Naive thymus-derived CD4-positive, alpha-beta T cell (primary cell): ENCODE measurements at places on chromosomes 2 and 18. TPM values are rescaled to one million over a fixed set of nuclear protein-coding genes. Genes with fewer than 3 reads are reported as not detected.

Gene MYCN
- not detected for polyA plus RNA-seq

Gene UPP2
- polyA plus RNA-seq: not detected

Gene CRYGC
- not detected for polyA plus RNA-seq

Gene COL4A4
- polyA plus RNA-seq: 0.08 TPM

Gene GPN1
- 73.6 TPM for polyA plus RNA-seq

Gene REEP1
- polyA plus RNA-seq: 0.41 TPM

Gene SCRN3
- 14.0 TPM for polyA plus RNA-seq

Gene SERPINB7
- polyA plus RNA-seq: not detected

Gene FSHR
- not detected for polyA plus RNA-seq

Gene TMEM169
- polyA plus RNA-seq: 4.3 TPM

Gene TWIST2
- polyA plus RNA-seq: not detected

Gene GAL3ST2
- polyA plus RNA-seq: not detected

DNA sequence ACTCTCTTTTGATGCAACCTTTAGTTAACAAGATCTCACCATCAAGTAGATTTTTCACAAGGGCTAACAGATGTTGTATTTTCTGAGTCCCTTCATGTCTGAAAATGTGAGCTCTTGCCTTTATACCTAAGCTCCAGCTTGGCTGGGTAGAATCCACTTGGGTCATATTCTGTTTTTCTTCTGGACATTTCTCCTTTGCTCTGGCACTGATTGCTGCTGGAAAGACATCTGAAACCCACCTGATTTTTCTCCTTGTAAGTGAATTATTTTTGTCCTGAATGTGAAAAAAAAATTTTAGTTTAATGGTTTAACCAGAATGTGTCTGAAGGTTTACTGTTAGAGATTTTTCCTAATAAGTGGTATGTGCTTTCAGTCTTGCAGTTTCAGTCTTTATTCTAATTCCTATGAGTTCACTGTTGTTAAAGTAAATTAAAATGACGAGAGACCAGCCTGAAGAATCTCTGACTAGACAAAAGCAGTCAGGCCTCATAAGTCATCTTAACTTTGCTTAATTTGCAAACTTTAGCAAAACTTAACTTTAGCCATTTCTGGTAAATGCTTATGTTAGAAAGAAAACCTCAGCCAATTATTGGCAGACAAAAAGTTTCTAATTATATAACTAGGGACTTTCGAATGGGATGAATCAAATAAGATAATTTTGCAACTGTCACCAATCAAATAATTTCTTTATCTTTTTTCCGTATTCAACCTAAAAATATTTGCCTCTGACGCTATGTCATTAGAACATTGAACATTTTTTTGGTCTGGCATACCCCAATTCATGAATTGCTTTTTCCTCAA lies 70.8 kb downstream of the ACAA2 start:
- DNase-seq: no peak

DNA sequence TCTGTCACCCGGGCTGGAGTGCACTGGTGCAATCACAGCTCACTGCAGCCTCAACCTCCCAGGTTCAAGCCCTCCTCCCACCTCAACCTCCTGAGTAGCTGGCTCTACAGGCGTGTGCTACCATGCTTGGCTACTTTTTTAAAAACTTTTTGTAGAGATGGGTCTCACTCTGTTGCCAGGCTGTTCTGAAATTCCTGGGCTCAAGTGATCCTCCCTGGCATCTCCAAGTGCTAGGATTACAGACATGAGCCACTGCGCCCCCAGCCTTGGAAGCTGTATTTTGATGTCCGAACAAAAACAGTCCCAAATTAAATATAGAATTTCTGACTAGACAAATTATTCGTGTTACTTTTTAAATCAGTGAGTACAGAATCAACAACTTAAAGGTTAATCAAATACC lies 97.4 kb downstream of the ZNF516 start:
- DNase-seq: no peak

DNA sequence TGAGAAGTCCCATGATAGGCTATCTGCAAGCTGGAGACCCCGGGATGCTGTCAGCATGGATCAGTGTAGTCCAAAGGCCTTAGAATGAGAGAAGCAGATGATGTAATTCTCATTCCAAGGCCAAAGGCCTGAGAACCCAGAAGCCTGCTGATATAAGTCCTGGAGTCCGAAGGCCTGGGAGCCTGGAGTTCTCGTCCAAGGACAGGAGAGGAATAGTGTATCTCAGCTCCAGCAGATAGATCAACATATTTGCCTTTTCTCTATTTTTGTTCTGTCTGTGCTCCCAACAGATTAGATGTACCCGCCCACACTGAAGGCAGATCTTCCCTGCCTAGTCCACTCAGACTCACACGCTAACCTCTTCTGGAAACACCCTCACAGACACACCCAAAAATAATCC lies 454.9 kb upstream of the CHAC2 start:
- DNase-seq: no peak

- DNase-seq: no peak
Measured at GRCh38 chr2:25366629-25367028, 24.9 kb upstream of the DNMT3A start.

- DNase-seq: peak; percentile 11
Measured at GRCh38 chr18:70499218-70499691, 210.4 kb downstream of the SOCS6 start.

DNA sequence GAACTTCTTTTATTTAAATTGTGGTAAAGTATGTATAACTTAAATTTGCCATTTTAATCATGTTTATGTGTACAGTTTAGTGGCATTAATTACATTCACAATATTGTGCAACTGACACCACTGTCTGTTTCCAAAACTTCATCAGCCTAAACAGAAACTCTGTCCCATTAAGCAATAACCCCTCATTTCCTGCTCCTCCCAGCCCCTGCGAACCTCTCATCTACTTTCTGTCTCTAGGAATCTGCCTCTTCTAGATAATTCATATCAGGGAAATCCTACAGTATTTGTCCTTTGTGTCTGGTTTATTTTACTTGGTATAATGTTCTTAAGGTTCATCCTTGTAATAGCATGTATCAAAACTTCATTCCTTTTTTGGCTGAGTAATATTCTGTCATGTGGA lies 75.1 kb downstream of the BOLA3 start:
- DNase-seq: no peak

DNA sequence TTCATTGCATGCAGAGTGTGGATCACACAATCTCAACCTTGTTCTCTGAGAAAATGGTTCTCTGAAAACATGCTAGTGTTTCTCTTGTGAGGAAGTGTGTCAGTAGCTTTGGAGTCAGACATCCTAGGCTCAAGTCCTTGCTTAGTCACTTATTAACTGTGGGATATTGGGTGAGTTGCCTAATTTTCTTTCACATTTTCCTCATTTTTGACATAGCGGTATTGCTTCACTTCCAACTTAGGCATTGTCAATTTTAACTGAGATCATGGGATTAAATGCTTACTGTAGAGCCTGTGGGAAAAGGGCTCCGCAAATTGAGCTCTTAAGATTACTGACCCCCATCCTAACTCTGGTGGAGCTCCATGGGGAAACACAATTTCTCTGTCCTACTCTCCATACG lies 622.2 kb downstream of the CNTNAP5 start:
- DNase-seq: no peak

- no peak for DNase-seq
Measured at GRCh38 chr2:128362889-128363228, 44.2 kb upstream of the HS6ST1 start.

DNA sequence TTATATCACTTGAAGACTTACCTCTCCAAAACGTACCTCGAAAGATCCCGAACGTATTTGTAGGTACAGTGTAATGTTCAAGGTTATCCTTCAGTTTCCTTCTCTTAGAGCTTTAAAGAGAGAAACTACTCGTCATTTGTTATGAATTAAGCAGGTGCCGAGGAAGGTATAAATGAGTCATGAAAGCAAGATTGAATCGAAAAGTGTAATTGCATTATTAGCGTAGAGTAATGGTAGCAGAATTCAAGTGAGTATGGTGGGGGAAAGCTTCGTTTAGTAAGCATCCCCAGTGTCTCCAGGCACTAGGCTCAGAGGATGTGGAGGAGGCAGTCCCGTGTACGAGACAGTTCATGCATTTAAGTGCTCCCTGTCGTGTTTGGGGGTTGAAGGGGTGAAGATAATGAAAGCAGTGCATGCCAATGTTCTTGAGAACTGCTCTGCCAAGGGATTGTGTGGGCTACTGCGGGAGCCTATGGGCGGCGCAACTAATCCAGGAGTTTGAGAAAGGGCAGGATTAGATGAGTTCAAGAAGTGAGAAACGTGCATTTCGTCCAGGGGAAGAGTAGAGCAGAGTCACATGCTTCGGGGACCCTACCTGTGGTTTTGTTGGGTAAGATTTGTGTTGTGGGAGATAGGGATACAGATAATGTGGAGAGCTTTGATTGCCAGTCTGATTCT lies 858 bp downstream of the POLR1B start:
- no peak for DNase-seq

GRCh38 chr18:79942786-79943607 lies 8.5 kb downstream of the SLC66A2 start:
- DNase-seq: no peak

GRCh38 chr2:188274274-188274673 lies 17.4 kb upstream of the GULP1 start:
- DNase-seq: no peak

- no peak for DNase-seq
Measured at GRCh38 chr2:225456619-225457260, 57.2 kb downstream of the NYAP2 start.

GRCh38 chr2:172931256-172931894 lies 144.3 kb upstream of the MAP3K20 start:
- no peak for DNase-seq

DNA sequence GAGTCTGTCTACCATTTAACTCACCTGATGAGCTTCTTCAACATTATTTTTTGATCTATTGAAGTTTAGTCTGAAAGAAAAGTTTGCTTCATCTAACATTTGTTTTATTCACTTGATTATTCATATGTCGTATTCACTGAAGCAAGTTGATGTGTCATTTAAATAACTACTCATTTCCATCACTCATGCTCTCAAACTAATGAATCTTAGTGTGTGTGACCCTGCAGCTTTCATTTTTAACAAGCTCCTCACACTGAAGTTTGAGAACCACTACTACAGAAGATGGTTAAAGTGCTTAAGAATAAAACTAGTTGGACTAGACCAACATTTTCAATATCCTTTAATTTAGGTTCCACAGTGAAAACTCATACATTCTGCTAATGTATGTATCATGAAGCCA lies 1.8 kb upstream of the ABI2 start:
- DNase-seq: no peak

- no peak for DNase-seq
Measured at GRCh38 chr2:241560883-241561474, 2.4 kb downstream of the BOK start.

GRCh38 chr2:127216593-127216992 lies 3.5 kb downstream of the CYP27C1 start:
- DNase-seq: no peak

DNA sequence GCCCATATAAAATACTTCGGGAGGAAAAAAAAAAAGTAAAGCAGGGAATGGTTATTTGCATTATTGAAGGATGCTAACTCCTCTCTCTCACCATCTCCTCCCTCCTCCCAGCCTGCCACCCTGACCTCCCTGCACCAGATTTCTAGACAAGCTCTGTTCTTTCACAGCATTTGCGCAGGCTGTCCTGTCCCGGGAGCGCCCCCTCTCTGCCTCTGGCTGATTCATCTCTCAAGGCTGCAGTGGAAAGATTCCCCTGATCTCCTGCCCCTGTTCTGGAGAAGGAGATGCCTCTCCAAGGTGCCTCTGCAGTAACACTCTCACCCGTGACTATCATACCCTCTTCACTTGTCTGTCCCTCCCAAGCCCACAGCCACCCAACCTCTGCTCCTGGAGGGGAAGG lies 38.5 kb downstream of the COL4A4 start:
- DNase-seq: no peak

DNA sequence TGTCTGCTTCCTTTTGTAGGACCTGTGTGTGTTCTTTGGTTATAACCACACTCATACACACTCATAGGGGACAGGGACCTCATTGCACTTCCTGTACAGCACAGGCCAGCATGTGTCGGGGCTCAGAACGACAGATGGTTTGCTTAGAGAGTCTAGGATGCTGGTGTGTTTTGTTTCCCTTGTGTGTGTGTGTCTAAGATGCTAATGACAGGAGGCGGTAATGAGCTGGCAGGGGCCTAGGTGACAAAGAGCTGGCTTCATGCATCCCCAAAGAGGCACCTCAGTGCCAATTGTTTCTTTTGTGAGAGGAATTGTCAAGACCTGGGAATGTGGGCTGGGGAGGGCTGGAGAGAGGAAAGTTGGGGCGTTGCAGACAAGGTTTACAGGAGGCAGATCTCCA lies 66.6 kb downstream of the CELF4 start:
- no peak for DNase-seq

GRCh38 chr2:20609995-20610357 lies 40.9 kb downstream of the HS1BP3 start:
- DNase-seq: no peak

DNA sequence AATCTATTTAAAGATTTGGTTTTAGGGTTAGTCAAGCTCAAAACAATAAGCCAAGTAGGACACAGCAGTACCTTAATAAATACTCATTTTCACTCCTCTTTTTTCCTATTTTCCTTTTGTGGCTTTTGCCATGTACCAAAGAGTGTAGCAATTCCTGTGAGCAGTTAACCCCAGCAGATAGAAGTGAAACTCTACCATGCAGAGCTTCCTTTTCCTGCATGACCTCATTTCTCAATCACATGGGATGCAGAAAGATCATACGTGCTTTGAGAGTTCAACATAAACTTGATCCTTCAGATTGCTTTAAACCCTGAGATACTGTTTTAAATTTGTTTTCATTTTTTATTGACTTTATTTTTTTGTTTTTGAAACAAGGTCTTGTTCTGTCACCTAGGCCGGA lies 99.1 kb upstream of the ARHGAP15 start:
- DNase-seq: no peak

GRCh38 chr2:18927525-18928232 lies 338.3 kb upstream of the NT5C1B start:
- DNase-seq: no peak

GRCh38 chr2:63301481-63301880 lies 250.9 kb downstream of the OTX1 start:
- no peak for DNase-seq

GRCh38 chr18:45839414-45840395 lies 14.2 kb downstream of the SIGLEC15 start:
- DNase-seq: peak; percentile 20

DNA sequence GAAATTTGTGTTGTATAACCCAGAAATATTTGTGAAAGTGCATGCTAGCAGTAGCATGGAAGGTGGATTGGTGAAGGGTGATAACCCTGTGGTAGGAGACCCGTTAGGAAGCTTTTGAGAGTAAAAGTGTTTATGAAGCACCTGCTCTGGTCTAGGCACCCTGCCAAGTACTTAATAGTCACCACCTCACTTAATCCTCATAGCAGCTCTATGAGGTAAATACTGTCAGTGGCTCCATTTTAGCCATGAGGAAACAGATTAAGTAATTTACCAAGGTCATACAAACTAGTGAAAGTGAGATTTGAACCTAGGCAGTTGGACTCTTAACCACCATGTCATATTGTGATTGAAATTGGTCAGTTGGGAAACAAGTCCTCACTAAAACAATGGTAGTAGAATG lies 66.8 kb downstream of the TET3 start:
- no peak for DNase-seq

- no peak for DNase-seq
Measured at GRCh38 chr2:205883965-205884364, 201.7 kb downstream of the NRP2 start.
